ENCODE measurements at places on chromosomes 12 and 14.
A peak's percentile ranks its signal among the peaks of the same experiment; 100 is the strongest.

DNA sequence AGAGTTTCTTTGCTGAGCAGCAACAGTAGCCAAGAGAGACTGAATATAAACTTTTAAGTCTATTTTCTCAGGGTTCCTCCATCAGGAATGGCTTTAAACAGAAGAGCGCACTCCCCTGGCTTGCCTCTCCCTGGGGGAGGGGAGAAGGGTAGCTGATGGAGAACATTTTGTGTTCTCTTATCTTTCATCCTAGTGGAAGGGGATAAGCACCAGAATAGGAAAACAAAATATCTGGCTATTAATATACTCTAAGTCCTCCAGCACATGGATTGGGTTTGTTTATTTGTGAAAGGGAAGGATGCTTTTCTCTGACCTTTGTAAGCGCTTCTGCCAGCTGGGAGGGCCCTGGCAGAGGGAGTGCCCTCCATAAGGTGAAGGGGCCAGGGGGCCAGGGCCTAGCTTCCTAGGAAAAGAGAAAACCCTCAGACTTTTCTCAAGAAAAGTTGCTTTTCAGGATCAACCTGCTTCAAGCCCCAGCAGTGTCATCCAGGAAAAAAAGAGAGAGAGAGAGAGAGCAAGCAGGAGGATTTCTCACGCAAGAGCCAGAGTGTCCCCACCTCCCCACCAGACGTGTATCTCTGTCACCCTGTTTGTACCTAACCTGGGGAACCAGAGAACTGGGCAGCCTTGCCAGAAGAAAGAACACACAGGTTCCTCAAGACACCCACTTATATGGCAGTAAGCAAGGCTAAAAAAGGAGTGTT, 34.3 kb upstream of the ATP2A2 start:
- peak; percentile 27 for DNase-seq

GRCh38 chr12:122049827-122050226, 28.1 kb downstream of the BCL7A start:
- no peak for DNase-seq

GRCh38 chr12:32249777-32250176, 143.1 kb downstream of the BICD1 start:
- no peak for DNase-seq

GRCh38 chr12:12890543-12891079, 751 bp upstream of the GPRC5A start:
- DNase-seq: no peak

DNA sequence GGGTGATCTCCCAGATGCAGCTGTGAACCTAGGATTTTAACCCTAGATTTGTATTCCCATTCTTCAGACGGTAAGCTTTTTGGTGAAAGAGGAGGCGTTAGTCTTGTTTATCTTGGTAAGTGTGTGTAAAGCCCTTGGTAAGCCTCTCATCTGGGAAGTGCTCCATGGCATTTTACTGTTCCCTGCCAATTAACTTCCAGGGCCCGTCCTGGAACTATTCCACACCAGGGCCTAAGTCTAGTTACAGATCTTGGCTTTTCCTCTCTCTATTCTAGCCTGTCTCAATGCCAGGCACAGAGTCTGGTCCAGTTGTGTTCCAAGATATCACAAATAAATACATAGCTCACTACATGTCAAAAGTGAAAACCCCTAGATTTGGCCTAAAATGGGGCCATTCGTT, 42.4 kb downstream of the YEATS4 start:
- no peak for DNase-seq

GRCh38 chr12:103964805-103965204, 867 bp upstream of the TDG start:
- DNase-seq: no peak

GRCh38 chr12:26838888-26839416, 6.0 kb upstream of the ITPR2 start:
- DNase-seq: no peak

DNA sequence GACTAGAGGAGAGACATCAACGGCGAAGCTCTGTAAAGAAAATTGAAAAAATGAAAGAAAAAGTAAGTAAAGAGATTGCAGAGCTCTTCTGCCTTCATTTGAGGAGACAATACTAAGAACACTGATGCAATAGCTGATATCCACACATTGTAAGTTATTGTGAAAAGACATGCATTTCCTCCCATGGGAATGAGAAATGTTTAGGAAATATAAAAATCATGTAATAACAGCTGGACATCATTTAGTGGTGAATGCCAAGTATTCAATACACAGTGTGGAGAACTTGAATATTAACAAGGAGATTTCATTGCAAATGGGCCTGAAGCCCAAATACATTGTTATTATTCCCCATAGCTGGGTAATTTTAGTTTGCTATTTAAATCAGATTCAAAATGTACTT, 179.2 kb downstream of the KICS2 start:
- no peak for DNase-seq

DNA sequence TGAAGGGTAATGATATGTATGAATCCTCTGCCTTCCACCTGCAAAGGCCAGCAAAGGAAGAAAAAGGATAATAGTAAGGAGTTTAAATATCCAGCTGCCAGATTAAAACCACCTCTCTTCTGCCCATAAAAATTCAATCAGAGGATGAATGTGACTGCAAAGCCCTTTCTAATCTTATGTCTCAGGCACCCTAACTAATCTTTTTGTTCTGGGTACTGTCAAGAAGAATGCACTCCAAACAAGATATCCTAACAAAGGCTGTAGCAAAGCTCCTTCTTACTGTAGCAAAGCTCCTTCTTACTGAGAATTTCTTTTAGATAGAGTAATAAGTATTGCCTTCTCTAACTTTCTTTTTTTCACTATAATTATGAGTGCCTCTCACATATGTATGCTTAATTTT, 91.8 kb downstream of the ST8SIA1 start:
- no peak for DNase-seq

All from vagina (tissue), 2 donors.